ENCODE measurements at places on chromosomes 4 and X.

DNA sequence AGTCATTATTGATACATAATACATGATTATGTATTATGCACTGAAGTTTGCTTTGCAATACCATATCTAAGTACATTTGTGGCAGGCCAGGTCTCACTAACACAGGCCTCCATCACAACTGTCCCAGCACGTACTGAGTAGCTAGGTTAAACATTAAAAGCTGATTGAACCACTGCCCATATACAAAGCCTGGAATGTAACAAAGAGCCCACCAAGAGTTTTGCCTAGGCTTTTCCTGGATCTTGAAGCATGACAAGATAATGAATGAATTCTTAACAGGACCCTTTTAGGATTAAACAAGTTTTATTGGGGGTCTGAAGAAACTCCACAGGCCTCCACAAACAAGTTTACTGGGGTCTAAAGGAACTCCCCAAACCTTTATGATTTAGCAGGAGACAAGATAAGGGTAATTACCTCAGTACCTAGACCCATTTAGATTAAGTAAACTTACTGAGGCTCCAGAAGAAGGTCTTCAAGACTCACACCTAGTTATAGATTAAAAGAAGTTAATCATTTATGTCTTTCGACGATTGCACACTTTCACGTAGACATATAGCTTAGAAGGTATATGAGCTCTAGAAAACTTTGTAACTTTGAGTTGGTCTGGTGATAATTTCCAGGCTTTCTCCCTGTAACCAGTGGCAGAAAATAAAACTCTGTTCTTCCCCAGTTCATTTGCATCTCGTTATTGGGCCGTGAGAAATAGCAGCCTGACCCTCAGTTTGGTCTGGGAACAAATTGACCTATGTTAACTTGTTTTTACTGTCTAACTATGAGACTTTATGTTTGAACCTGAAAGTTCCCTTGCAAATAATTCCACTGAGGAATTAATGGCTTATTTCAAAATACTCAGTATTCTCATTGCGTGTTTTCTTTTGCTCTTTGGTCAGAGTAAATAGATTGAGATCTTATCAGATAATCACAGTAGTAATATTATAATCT is 84.8 kb downstream of the PHEX start:
- DNase-seq: no peak

- no peak for DNase-seq
Observed at GRCh38 chrX:131874300-131874699, 148.8 kb upstream of the STK26 start.

DNA sequence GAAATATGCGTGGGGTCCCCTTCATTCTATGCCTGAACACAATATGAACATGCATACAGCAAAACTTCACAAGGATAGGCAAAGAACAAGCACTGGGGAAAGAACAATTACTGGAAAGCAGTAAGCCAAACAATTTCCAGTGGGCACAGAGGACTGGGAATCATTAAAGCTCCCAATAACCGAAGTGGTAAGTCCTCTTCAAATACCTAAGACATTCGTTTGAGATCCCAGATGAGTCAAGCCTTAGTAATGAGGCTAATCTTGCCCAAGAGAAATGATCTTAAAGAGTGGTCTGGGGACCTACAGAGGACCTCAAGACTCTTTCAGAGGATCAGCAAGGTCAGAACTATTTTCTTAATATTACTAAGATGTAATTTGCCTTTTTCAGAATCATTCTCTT is 28.6 kb downstream of the ANAPC10 start:
- no peak for DNase-seq

DNA sequence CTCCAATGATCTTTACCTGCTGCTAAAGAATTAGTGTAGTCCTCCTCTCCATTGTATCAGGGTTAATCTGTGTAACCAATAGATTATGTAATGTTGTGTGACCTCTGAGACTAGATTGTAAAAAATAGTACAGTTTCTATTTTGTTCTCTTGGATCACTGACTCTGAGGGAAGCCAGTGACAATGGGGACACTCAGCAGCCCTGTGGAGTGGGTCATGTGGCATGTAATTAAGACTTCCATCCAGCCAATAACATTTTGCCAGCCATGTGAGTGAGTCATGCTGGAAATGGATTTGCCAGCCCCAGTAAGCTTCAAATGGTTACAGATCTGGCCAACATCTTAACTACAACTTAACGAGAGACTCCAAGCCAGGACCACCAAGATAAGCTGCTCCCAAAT is 332.3 kb downstream of the PTTG2 start:
- no peak for DNase-seq

GRCh38 chrX:129798888-129799287 is 19.1 kb downstream of the SASH3 start:
- DNase-seq: no peak

- DNase-seq: no peak
Observed at GRCh38 chr4:65344278-65344825, 325.9 kb downstream of the EPHA5 start.

DNA sequence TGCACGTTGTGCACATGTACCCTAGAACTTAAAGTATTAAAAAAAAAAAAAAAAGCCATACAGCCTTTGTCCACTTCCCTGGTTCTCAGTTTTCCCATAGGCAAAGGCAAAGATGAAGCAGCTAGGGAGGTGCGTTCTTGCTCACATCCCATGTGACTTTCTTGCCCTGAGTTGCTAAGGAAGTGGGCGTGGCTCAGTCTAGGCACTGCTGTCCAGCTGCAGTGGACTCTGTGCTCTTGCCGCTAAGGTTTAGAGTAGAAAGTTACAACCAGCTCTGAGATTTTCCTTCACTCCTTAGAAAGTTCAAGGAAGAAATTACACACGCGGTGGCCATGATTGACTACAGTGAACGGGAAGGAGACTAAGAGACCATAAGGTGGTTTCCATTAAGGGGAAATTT is 144.7 kb downstream of the NAA11 start:
- DNase-seq: no peak

GRCh38 chr4:24112466-24112865 is 222.6 kb upstream of the PPARGC1A start:
- DNase-seq: no peak

GRCh38 chrX:44744799-44745198 is 99.0 kb upstream of the DUSP21 start:
- DNase-seq: no peak

- DNase-seq: no peak
Observed at GRCh38 chr4:872241-872981, 46.5 kb upstream of the CPLX1 start.

GRCh38 chrX:153871946-153872878 is 13.8 kb downstream of the L1CAM start:
- DNase-seq: no peak

GRCh38 chr4:152399246-152399645 is 136.6 kb downstream of the FBXW7 start:
- DNase-seq: no peak

GRCh38 chr4:143700046-143700415 is 444 bp downstream of the FREM3 start:
- no peak for DNase-seq

GRCh38 chr4:78775303-78776078 is 659 bp upstream of the BMP2K start:
- peak; percentile 71 for DNase-seq

DNA sequence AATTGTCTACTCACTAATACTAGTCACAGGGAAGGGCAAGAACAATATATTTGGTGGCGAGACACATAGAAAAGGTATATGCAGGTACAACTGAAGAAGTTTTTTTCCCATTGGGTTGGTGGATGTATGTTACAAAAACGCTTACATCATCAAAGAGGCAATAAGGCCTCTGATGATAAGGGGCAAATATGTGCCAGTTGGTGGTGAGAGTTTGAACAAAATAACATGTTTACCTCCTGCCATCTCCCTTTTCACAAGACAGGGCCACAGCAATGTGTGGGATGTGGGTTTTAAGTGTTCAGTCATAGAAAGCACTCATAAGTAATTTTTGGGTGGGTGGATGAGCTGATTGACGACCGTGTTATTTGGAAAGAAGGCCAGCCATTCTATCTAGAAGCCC is 41.7 kb downstream of the PAGE2 start:
- DNase-seq: no peak

DNA sequence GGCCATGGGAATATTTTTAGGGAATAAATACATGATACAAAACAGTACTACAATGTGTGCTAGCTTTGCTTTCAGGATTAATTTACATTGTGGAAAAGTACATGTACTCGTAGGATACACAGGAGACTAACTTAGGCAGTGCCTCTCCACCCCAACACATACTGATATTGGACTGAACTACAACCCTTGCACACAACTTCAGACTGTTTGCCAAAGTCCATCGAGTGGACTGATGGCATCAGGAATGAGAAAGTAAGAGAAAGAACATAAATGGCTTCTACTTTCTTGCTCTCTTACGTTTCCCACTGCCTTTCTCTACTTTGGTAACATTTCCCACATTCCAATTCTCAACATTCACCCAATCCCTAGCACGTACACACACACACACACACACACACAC is 130.1 kb downstream of the RNF150 start:
- DNase-seq: no peak

DNA sequence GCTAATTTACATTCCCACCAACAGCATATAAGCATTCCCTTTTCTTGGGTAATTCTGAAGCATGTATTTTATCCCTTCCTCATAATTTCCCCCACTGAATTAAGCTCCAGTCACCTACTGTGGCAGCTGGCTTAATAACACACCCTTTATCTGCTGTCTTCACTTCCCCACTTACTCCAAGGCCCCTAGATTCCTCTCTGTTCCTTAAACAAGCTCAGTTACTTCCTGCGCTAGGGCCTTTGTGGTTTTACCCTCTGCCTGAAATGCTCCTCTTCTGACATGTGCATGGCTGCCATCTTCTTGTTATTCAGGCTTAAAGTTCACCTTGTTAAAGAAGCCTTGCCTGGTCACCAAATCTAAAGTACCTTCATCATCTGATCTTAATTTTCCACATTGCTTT is 47.2 kb upstream of the RPS6KA3 start:
- DNase-seq: no peak

GRCh38 chr4:8819019-8819418 is 52.6 kb downstream of the HMX1 start:
- DNase-seq: no peak

DNA sequence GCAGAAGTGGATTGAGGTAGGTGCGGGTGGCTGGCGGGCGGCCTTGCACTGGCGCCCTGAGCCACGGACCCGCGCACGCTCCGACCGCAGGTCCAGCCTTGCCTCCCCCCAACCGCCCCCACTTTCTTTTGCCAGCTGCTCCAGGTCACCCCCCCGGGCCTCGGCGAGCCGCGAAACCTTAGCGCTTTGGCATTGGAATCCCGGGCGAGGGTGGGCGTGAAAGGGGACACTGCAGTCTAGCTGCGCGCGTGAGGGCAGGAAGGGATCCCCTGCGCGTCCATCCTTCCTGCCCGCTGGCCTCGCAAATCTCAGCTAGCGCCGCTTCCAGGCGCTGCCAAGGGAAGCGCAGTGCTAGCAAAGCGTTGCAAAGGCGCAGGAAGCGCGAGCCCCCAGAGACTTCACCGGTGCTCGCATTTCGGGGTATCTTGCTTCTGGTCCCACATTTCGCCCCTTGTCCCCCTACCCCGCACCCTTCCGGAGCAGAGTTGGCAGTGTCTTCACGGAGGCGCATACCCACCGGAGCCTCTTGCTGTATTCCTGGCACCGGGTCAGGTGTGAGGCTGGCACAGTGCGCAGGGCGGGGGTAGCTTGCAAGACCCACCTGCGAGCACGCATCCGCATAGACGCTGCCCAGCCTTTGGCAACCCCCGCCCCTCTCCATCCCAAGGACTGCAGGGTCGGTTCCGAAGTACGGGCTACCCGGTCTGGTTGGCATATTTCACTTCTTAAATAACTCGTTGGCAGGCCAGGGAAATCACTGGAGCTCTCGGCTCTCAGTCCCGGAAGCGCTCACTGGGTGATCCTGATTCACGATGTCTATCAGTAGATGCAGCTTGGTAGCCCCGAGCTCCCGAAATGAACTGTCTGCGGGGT is 104.4 kb downstream of the UCHL1 start:
- DNase-seq: no peak

- no peak for DNase-seq
Observed at GRCh38 chr4:174401471-174402130, 117.9 kb downstream of the CEP44 start.

- no peak for DNase-seq
Observed at GRCh38 chr4:1200425-1201035, 28.1 kb upstream of the SPON2 start.
